ENCODE measurements at places on chromosomes 7 and 10.

- DNase-seq: no peak
Measured at GRCh38 chr10:123512901-123513775, 153.0 kb upstream of the GPR26 start.

GRCh38 chr7:112147793-112148361 is 58.3 kb downstream of the DOCK4 start:
- DNase-seq: no peak

GRCh38 chr7:3217166-3217565 is 83.9 kb upstream of the SDK1 start:
- no peak for DNase-seq

DNA sequence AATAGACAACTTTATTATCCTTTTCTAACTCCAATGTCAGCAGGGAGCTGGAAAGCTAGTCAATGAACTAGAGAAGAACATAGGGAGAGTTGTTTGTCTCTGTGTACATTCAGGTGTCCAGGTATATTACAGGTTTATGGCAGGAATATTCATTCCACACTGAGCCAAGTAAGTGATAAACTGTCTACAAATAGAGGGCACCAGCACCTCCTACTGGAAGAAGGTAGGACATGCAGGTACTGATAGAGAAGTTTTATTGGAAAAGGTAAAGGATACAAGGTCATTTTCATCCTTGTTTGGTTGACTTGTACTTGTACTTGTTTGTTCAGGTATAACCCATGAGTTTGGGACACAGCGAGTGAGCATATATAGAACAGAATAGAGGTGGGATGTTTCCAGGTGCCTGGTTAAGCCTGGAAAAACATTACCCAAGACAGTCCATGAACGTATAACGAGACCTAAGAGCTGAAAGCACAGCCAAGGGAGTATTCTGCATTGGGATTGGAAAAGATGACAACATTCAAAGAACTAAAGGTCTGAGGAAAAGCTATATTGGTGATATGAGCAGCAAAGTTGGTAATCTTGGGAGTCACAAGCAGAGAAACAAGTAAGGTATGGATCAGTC is 61.4 kb upstream of the PPP1R3C start:
- no peak for DNase-seq

DNA sequence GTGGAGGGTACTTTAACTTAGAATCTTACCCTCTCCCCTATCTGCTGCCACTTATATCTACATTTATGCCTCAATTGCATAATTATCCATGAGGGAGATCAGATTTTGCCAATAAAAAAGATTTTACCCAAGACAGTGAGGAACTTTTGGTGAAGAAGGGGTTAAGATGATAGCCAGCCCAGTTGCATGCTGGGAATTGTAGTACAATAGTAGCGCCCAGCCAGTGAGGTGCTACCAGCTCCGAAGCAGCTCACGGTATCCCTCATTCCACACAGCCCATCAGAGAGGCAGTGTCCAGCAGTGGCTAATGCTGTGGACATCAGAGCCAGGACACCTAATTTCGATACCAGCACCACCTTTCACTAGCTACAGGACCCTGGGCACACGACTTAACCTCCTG is 5.9 kb upstream of the LGI1 start:
- no peak for DNase-seq

GRCh38 chr7:135300913-135301765 is 67.5 kb downstream of the STRA8 start:
- DNase-seq: no peak

GRCh38 chr10:5818894-5819293 is 5.7 kb upstream of the GDI2 start:
- no peak for DNase-seq

- no peak for DNase-seq
Measured at GRCh38 chr7:7051206-7051877, 131.0 kb upstream of the C1GALT1 start.

GRCh38 chr10:103291588-103291987 is 14.7 kb downstream of the INA start:
- no peak for DNase-seq

- DNase-seq: no peak
Measured at GRCh38 chr7:68754414-68754813, 843.9 kb upstream of the AUTS2 start.

DNA sequence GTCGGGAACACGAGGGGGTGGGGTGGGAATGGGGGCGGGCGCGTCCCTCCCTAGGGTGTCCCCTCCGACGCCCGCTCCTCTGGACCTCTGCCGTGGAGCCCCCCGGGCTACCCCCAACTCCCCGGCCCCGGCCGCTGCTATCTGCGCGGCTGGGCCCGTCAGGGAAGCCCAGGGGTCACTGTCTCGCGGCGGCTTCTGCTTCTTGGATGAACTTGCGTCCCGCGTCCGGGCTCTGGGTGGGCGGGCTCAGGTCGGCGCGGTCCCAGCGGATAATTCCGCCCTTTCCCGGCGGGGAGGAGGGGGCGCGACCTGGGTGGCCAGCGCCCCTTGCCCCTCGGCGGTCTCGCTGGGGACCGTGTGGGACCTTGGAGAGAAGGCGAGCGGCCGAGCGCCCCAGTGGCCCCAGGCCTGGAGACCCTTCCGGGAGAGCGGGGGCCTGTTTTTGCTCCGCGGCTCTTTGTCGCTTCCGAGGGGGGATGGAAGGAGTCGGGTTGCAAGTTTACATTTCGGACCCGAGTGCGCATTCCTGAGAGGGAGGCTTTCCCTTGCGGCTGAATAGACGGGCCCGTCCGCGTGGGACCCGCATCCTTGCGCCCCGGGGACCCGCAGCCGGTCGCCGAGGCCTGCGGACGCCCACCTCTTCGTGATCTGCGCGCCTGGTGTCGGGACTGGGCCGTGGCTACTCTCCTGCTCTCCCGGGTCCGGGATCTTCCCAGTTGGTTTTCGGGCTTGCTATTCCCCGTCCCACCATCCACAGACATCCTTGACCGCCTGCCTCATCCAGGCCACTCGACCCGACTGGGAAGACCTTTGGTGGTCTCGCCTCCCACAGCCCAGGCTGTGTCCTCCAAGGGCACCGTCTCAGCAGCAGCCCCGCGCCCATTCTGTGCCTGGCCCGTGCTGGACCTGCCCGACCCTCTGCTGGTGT is 812 bp downstream of the DOCK1 start:
- no peak for DNase-seq
